HTR-8/SVneo (cell line): ENCODE measurements at places on chromosomes 6 and 20.

GRCh38 chr6:51029561-51029960 is 210.9 kb downstream of the TFAP2B start:
- DNase-seq = no peak

DNA sequence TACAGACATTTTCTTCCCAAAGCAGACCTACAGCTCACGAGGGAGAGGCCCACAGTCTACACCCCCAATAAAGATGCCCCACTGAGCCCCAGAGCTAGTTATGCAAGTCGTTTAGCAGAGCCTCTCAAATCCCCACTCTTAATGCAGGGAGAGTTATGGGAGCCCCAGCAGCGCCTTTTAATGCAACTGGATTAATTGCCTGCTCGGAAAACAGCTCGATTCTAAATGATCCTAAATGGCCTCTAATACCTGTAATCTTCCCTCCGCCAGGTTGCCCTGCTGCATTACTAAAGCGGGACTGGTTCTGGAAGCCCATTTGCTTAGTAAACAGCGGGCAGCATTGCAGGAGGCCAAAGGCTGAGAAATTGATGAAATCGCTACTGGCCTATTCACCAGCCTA is 656.9 kb downstream of the PTPRT start:
- DNase-seq = no peak

- DNase-seq = no peak
These were observed 30.1 kb upstream of the TAGAP start for GRCh38 chr6:159074876-159075275.

- no peak for DNase-seq
These were observed 23.7 kb upstream of the SLC23A2 start for GRCh38 chr20:5024982-5025381.

- DNase-seq = no peak
These were observed 5.3 kb downstream of the LINC00237 start for GRCh38 chr20:21100578-21101452.

- no peak for DNase-seq
These were observed 65.8 kb downstream of the E2F3 start for GRCh38 chr6:20467437-20467836.

DNA sequence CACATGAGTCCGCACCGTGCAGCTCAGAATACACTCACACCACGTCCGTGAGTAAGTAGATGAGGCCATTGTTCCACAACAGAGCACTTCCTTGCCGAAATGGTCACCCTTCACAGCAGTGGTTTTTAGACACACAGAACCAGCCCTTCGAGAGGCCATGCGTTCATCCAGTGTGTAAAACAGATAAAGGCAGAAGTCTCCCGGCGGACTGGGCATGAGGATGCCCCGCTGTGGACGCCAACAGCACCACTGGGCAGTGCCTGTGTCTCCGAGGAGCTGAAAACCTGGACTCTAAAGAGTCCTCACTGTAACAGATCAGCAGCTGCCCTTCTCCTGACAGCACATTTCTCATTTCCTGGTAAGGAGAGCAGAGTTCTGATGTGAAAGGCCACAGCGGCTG is 75.2 kb downstream of the WDR27 start:
- no peak for DNase-seq

DNA sequence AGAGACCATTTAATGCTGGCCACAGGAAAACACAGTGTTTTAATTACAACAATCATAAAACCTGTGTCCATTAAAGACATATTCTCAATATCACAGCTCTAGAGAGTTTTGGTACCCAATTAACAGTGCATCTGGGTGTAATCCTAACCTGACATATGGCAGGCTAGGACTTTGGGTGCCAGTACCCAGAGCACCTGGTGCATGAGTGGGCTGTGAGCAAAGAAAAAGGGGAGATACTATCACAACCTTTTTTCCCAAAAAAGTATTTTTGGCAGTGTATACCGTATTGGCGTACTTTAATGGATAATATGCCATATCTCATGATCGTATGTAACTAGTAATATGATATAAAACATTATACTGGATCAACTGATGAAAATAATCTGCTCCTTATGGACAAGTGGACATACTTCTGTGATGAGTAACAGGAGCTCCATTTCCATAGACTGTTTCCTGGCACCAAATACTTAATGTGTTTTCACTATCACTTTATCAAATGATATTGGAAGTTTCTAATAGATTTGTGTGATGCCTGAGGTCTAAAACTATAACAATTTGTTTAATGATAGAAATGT is 91.7 kb downstream of the COL19A1 start:
- no peak for DNase-seq

GRCh38 chr6:53492860-53493634 is 51.9 kb downstream of the GCLC start:
- DNase-seq = peak; percentile 53

GRCh38 chr6:15357782-15358181 is 111.9 kb downstream of the JARID2 start:
- no peak for DNase-seq

DNA sequence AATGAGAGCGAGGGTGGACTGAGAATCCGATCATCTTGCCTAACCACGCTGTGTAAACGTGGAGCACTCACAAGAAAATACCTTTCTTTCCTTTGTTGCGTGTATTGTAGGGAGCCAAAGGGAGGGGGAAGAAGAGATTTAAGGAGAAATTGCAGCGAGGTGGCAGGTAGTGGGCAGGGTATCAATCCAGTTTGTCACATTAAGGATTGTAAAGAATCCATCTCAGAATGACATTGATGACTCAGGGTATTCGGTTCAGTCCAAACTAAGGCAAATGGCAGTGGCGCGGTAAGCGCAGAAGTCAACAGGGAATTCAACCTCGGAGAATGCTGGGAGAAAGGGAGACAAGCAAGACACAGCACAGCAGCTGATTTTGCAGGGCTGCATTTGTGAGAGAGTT is 146.2 kb downstream of the ID4 start:
- DNase-seq = no peak

DNA sequence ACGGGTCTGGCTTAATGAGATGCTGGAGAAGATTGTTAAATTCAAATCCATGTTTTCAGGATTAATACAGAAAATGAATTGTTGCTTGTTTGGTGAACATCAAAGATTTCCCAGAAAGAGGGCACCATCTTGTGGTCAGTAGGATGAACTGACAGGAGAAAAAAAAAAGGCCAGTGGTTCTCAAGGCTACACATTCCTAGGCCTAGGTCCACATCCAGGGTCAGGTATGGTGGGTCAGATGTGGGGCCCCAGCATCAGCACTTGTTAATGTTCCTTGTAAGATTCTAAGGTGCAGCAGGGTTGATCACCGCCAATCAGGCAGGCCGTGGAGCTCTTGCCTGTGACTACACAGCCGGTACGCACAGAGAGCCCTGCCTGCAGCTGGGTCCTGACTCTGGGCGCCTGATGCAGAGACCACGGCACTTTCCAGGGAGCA is 34.0 kb upstream of the FOXO3 start:
- peak; percentile 28 for DNase-seq

- DNase-seq = no peak
These were observed 85.5 kb upstream of the HTR1B start for GRCh38 chr6:77548662-77549366.

GRCh38 chr6:125792680-125793079 is 1.9 kb downstream of the NCOA7 start:
- DNase-seq = no peak

- no peak for DNase-seq
These were observed 45.4 kb downstream of the ALDH5A1 start for GRCh38 chr6:24540197-24540596.

- no peak for DNase-seq
These were observed 8.5 kb downstream of the CD164 start for GRCh38 chr6:109373762-109374161.

GRCh38 chr6:154590756-154591155 is 80.3 kb upstream of the CNKSR3 start:
- no peak for DNase-seq
